ENCODE measurements at places on chromosomes 5 and 9.

DNA sequence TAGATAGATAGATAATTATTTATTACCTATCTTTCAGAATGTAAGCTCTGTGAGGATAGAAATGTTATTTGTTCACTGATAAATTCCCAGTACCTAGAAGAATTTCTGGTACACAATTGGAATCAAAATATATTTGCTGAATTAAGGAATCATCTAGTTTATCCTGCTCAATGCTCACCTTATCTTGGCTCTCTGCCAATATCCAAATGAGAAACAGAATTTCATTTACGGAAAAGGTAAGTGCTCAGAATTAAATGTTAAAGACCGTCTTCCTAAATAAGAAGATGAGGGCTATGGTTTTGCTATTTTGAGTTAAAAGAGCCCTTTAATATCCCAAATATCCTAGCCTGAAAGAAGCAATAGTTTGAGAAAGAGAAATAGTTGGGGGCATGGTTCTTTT lies 232.1 kb upstream of the PDE4D start:
- no peak for DNase-seq

- no peak for DNase-seq
Observed at GRCh38 chr5:154367101-154367500, 78.7 kb upstream of the SAP30L start.

- DNase-seq: no peak
Observed at GRCh38 chr5:100706776-100707175, 171.6 kb downstream of the FAM174A start.

GRCh38 chr9:4530375-4530774 lies 40.1 kb downstream of the SLC1A1 start:
- no peak for DNase-seq

GRCh38 chr5:80230269-80230992 lies 25.4 kb downstream of the SERINC5 start:
- DNase-seq: no peak

- no peak for DNase-seq
Observed at GRCh38 chr5:98443881-98444280, 329.6 kb upstream of the RGMB start.

DNA sequence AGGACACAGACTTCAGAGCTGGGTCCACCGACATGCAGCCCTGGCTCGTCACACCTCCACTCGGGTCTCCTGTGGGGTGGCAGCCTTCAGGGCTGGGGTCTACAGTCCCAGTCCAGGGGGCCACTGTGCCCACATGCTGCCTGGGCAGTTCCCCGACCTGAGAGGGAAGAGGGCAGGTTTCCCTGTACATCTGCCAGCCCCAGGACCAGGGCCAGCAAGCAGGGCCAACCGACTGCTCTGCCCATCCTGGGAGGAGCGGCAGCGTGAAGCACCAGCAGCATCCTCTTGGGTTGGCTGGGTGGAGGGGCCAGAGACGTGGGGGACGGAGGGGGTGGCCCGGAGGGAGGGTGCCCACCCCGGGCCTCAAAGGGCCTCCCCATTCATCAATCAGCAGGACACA lies 120.6 kb upstream of the SARDH start:
- no peak for DNase-seq

DNA sequence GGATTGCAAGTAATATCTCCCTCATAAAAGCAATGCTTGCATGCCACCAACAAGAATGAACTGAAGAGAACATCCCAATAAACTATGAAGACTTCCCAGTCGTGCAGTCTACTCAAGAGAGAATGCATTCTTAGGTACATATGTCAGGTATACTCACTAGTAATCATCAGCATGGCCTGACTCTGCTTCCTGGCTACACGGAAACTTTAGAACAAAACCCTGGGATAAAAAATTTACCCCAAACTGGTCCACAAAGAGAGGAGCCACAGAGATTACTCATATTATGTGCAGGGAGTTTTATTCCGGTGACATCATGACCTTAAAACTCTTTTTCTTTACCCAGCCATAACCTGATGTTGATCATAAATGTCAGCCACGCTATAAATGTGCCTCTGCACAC lies 57.5 kb upstream of the PAPPA start:
- DNase-seq: no peak

- no peak for DNase-seq
Observed at GRCh38 chr5:147515269-147515668, 5.4 kb upstream of the DPYSL3 start.

DNA sequence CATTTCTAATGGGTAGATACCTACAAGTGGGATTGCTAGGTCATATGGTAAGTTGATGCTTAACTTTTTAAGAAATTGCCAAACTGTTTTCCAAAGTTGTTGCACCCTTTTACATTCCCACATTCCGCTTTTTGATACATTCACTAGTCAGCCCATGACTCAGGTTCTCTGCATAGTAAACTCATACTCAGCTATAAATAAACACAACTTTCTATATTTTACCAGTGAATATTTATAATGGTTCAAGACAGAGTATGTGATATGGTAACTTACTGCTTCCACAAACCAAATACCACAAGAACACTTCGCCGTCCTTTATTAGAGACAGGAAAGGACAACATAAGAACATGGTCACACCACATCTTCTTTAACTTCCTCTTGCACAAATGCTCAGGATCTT lies 54.0 kb downstream of the PLPP1 start:
- no peak for DNase-seq

DNA sequence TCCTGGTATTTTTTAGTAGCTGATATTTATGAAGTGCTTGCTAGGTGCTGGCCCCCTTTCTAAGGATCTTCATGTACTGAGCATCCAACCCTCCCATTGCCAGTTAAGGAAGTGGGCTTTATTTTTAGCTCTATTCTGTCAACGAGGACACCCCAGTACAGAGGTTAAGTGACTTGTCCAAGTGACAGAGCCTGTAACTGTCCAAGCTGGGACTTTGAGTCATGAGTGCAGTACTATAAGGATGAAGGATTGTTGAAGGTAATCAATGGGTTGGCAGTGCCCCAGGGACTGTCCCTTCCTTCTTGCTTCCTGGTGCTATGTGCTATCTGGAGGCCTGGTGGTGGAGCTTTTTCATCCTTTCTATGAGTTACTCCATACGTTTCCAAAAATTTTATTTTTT lies 18.0 kb upstream of the FABP6 start:
- DNase-seq: no peak

DNA sequence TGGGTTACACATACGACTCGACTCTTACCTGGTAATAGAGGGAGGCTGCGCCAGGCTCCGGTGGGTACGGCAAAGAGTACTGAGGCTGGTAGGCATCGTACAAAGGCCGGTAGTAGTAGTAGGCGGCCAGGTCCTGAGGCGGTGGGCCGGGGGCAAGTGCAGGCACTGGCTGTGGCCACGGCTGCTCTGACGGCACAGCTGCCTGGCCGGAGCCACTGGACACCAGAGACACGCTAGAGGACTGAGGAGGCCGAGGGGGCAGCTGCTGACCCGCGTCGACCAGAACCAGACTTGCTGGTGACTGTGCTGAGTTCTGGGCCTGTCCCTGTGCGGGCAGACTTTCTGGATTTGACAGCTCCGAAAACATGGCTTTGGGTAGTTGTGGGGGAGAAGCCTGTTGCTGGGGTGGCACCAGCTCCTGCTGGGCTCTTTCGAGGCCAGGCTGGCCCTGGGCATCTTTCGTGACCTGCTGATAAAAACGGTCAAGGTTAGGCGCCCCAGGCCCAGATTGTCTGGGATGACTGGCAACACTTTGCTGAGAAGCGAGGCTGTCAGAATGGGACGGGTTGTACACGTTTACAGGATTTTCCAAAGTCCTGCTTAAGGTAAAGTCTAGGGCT lies 8.7 kb downstream of the SEC16A start:
- no peak for DNase-seq
